ENCODE measurements at places on chromosomes 2 and 18. TPM values are rescaled to one million over a fixed set of nuclear protein-coding genes. Genes with fewer than 3 reads are reported as not detected.

The LONRF2 gene
- 0.54 TPM for total RNA-seq

The PRKAG3 gene
- total RNA-seq, result not detected

The NEURL3 gene
- 1.2 TPM for total RNA-seq

The DAW1 gene
- not detected for total RNA-seq

The GNLY gene
- total RNA-seq, result 330 TPM

The PSTPIP2 gene
- 13.8 TPM for total RNA-seq

The REG1B gene
- not detected for total RNA-seq

The SLC16A14 gene
- total RNA-seq, result 0.22 TPM

The CGREF1 gene
- total RNA-seq, result 3.9 TPM

The PIEZO2 gene
- total RNA-seq, result not detected

The KIF3C gene
- total RNA-seq, result 5.6 TPM

The FIGN gene
- not detected for total RNA-seq

Measured in T-helper 1 cell treated with Interleukin-12 subunit alpha and Interleukin-12 subunit beta and Interleukin-4 antibody, amounts not matched to agents 30 ng/mL and 1 ng/mL, for 36 hours (primary cell).